ENCODE measurements at places on chromosomes 6 and 20.

DNA sequence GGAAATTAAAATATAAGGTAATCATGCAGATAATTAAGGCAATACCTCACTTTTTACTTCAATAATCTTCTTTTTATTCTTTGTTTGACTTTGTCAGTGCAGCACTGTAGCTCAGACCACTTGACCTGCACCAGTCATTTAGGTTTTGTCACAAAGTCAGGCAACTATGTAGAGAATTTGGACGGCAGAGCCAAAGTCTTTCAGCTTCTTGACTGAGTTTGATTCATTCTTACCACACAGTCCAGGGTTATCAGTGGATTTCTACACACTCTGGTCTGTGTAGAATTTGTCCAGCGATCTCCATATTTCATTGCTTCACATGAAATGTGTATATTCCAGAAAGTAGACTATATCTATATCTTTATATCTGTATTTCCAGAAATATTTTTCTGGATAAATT is 107.3 kb downstream of the TFAP2B start:
- no peak overlapping the region for H3K27ac ChIP-seq
- H3K4me1 ChIP-seq = no peaks in the 10 kb centered on the region
- no peak overlapping the region for H3K4me3 ChIP-seq
- no peak for DNase-seq
- no peaks in the 10 kb centered on the region for H3K36me3 ChIP-seq
- no peaks in the 10 kb centered on the region for H3K27me3 ChIP-seq

DNA sequence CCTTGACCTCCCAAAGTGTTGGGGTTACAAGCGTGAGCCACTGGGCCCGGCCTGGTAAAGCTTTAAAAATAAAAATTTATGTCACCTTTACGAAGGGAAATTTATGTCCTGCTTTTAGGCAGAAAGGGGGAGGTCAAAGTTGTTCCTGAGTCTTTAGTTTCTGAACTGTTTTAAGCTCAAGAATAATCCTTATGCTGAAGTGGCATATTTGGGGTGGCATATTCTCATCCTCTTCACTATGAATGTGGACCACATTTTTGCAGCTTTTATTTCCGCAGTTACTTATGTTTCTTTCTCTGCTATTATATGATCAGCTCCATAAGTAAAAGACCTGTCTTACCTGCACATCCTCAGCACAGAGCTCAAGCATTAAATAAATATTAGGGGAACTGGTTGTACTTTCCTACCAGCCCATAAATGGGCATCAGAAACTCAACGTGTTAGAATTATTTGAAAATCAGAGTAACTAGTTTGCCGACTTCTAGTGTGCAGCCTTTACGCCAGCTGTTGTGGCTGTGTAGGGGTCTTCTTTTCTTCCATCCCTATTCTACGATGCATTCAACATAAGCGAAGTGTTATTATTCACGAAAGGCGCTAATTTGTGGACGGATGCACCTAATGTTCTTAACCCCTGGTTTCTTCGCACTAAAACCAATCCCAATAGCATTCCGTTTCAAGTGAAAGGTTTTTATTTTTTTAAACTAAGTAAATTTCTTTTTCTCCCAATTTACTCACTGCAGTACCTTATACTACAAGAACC is 867 bp upstream of the AKAP7 start:
- peaks cover 36% of the 10 kb centered on the region for H3K27me3 ChIP-seq
- peaks cover 16% of the 10 kb centered on the region for H3K4me1 ChIP-seq
- H3K4me3 ChIP-seq = peak overlapping the region; percentile 77
- H3K27ac ChIP-seq = no peak overlapping the region
- no peak for DNase-seq

- no peak overlapping the region for H3K4me3 ChIP-seq
- peaks cover 70% of the 10 kb centered on the region for H3K27me3 ChIP-seq
- no peaks in the 10 kb centered on the region for H3K36me3 ChIP-seq
- H3K27ac ChIP-seq = no peak overlapping the region
Measured at GRCh38 chr20:46897328-46897880, 2.8 kb downstream of the EYA2 start.

- peaks cover 50% of the 10 kb centered on the region for H3K27me3 ChIP-seq
- DNase-seq = no peak
- no peak overlapping the region for H3K27ac ChIP-seq
- no peaks in the 10 kb centered on the region for H3K36me3 ChIP-seq
- H3K4me1 ChIP-seq = peaks cover 24% of the 10 kb centered on the region
Measured at GRCh38 chr6:154352898-154353585, 3.6 kb downstream of the IPCEF1 start.

- peaks cover 27% of the 10 kb centered on the region for H3K4me1 ChIP-seq
- peak overlapping the region; percentile 93 for H3K27ac ChIP-seq
- H3K4me3 ChIP-seq = no peak overlapping the region
- DNase-seq = no peak
Measured at GRCh38 chr20:48846516-48847492, 19.0 kb upstream of the PREX1 start.

GRCh38 chr6:64789476-64789875 is 917.5 kb downstream of the EYS start:
- DNase-seq = no peak
- H3K4me1 ChIP-seq = no peaks in the 10 kb centered on the region
- no peaks in the 10 kb centered on the region for H3K27me3 ChIP-seq
- no peaks in the 10 kb centered on the region for H3K36me3 ChIP-seq
- H3K4me3 ChIP-seq = no peak overlapping the region
